ENCODE measurements at places on chromosomes 5 and 9.

DNA sequence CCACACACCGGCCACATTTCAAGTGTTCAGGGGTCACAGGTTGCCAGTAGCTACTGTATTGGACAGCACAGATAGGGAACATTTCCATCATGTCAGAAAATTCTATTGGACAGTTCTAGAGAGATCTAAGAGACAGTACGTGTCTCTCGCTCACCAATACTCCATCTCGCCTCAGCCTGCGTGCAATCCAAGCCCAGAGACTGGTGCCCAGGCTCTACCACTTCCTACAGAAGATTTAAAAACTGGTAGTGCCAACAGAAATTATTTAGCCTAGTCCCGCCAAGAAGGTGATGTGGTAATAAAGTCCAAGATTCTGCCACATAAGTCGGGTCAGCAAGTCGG is 390 bp upstream of the SNX2 start:
- DNase-seq: no peak

DNA sequence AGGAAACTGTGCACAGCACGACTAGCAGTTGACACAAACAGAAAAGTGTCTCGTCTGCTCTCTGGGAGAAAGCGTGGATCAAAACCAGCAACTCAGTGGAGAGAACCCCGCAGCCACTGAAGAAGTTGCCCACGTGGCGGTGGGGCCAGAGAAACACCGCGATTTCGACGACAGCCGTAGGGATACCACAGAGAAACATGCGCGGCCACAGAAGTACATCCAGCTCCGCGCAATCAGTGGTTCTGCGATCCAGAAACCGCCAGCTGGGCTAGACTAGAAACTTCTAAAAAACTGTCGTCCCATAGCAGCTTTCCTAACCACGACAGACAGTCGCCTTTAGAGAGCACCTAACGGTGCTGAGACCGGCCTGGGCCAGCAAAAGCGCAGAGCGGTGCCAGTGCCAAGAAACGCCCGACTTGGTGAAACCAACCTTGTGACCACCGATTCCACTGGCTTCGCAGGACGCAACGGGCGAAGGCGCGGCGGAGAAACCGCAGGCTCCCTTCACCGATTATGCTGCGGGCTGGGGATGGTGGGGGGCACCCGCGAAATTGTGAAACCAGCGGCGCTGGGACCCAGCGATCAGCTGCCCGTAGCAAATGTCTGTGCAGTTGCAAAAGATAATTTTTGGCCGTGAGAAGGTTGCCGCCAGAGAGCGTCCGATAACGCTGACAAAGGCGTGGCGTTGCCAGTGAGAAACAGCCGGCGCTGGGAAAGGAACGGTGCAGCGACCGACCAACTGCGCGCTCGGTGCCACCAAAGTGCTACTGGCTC is 2.7 kb upstream of the ANXA2R start:
- peak; percentile 59 for DNase-seq

- DNase-seq: no peak
These were observed 71.0 kb upstream of the ICE1 start for GRCh38 chr5:5351288-5351979.

DNA sequence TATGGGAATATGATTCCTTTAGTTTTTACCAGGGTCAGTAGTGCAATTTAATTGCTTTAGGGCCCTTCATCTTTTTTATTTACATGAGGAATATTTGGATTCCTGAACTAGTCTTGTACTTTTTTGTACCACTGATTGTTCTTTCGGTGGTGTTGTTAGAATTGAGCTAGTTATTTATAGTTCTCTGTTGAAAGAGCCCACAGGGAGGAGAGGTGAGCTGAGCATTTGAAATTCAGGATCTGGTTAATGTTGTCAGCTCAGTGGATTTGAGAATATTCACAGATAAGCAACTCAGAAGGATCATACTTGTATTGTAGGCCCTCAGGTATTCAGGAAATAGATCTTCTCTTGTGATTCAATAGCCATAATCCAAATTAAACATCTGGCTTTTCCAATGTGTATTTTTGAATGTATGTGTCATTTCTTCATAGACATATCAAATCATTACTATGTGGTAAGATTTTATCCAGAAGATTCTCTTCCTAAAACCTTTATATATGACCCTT is 613.2 kb downstream of the ISL1 start:
- no peak for DNase-seq

- no peak for DNase-seq
These were observed 475 bp downstream of the WDR5 start for GRCh38 chr9:134136118-134136995.

All from stomach (tissue), 19 donors.